ENCODE measurements at places on chromosomes 6 and 20.

- no peak for DNase-seq
Observed at GRCh38 chr6:127907960-127908640, 7.2 kb upstream of the THEMIS start.

- no peak for DNase-seq
Observed at GRCh38 chr6:14921170-14921569, 324.7 kb upstream of the JARID2 start.

DNA sequence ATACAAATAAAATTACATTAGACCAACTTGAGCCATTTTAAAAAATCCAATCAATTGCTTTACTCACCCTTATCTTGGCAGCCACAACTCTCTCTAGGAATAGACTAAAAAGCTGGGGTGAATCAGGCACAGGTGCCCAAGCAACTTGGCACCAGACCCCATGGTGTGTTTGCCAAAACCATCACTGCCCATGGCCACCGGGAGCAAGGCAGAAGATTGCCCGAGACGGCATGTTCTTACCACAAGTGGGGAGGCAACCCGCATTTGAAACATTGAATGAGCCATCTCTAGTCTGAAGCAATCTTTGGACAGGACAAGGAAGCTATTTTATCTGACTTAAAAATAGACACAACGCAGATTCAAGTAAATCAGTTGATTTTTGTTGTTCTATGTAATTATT, 69.0 kb downstream of the SMLR1 start:
- DNase-seq = no peak

- DNase-seq = no peak
Observed at GRCh38 chr20:20364593-20365479, 3.1 kb upstream of the INSM1 start.

- no peak for DNase-seq
Observed at GRCh38 chr20:19888269-19888671, 128.9 kb upstream of the NAA20 start.

DNA sequence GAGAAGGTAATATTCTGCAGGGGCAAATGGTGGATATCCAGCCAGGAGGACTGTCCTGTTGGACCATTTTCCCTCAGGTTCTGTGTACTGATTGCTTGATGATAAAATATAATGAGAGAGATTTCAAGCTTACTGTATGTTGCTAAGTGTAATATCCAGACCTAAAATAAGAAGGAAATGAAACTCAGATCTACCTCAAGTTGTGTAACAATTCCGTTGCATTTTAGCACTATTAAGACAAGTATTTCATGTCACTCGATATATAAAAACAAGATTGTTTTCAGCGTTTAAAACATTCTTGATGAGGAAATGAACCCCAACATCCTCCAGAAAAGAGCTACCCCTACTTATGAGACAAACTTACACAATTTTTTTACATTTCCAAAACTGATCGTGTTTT, 57.2 kb downstream of the RGS17 start:
- DNase-seq = no peak

DNA sequence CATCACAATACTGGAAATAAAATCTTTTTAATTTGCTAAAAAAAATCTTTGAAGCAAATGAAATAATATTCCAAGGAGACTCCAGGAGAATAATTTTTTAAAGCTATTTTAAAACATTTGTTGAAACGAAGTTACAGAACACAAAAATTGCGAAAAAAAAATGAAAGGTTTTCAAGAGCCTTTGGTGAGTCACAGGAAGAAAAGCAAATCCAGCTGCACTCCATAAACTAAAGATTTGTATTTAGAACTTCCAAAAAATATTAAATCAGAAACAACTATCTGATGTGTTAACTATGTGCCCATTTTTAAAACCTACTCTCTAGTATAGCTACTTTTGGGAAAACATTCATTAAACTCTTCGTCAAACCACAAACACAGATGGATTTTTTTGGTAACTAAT, 23.6 kb downstream of the PDSS2 start:
- DNase-seq = no peak

- no peak for DNase-seq
Observed at GRCh38 chr6:165081944-165082532, 227.4 kb downstream of the C6orf118 start.

DNA sequence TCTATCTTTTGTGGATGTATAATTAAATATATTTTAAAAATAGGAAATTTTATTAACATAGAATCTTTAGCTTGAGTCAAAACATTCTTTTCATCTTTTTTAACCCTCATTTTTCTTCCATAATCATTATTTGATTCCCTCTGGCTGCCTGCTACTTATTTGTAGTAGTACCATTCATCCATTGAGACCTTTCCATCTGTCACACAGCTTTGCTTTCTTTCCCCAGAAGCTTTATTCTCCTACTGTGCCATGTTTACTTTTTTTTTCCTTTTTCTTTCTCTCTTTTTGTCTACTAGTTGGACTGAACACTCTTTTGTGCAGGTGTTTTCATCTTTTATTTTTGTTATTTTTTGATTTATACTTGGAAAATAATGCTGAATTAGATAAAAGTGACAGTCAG, 522.6 kb upstream of the MMS22L start:
- no peak for DNase-seq

GRCh38 chr20:46962452-46963195, 68.0 kb downstream of the EYA2 start:
- DNase-seq = no peak

DNA sequence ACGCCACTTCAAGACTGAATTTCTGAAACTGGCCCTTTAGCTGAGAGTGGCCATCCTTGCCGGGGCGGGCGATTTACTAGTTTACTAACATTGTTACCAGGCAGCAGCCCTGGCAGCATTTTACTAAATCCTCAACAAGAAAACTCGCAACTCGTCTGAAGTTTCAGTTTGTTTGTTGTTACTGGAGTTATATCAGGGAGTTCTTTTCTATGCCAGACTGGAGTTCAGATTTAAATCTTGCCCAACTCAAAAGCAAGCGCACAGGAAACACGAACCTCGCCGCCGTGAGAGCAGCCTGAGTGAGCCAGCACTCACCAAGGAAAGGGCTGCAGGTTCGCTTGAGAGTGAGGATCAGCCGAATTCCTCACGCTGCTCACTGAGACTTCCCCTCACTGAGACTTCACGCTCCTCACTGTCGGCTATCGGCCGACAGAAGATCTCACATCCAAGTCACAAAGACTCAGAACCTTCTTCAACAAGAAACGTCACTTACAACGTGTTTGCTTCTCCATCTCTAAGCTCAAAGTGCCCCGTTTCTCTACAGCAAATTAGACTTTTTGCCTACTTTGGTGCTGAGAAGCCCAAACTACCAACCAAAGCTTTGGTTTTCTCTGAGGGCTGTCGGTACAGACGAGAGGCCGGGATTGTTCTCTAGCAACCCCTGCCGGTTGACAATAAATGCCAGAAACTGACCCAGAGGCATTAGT, 78.9 kb downstream of the OLIG3 start:
- peak; percentile 31 for DNase-seq

- no peak for DNase-seq
Observed at GRCh38 chr6:44833248-44833647, 445.7 kb downstream of the CDC5L start.
